ENCODE measurements at places on chromosomes 4 and X.

- DNase-seq = no peak
Observed at GRCh38 chrX:48467281-48467761, 2.7 kb downstream of the SLC38A5 start.

GRCh38 chr4:62644372-62644771 is 1444.2 kb downstream of the ADGRL3 start:
- no peak for DNase-seq

- DNase-seq = no peak
Observed at GRCh38 chrX:152177497-152178269, 39.3 kb upstream of the MAGEA10 start.

DNA sequence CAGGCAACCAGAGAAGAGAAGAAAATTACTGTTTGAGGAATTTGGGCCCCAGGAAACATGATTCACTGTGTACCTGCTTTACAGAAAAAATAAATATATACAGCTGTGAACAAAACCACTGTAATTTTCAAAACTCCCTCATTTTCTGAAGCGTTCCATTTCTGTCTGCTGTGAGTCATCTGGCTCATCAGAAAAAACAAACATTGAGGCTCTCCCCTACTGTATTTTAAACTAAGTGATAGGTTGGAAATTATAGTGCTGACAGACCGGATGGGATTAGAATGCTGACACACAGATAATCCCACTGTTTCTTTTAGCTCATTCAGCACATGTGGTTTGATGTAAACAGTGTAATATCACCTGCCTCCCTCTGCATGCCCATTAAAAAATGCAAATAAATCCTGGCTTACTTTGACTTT is 847.0 kb downstream of the TRIML1 start:
- DNase-seq = no peak

- no peak for DNase-seq
Observed at GRCh38 chr4:132865458-132865857, 283.6 kb upstream of the PCDH10 start.

DNA sequence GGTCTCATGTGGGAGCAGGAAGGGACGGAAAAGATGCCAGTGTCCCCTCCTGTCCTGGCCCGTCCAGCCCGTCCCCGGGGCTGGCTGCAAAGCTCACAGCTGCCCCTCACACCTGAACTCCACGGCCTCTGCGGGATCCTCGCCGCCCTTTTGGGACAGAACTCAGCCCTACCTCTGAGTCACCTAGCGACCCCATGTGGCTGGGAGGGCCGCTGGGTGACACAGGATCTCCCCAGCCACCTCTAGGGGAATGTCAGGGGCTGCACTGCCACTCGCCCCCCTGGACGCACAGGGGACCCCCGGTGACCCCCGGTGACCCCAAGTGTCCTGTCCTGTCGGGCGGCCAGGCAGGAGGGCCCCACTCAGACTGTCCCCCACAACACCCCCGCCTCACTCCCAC is 748 bp downstream of the FAM9B start:
- DNase-seq = no peak

DNA sequence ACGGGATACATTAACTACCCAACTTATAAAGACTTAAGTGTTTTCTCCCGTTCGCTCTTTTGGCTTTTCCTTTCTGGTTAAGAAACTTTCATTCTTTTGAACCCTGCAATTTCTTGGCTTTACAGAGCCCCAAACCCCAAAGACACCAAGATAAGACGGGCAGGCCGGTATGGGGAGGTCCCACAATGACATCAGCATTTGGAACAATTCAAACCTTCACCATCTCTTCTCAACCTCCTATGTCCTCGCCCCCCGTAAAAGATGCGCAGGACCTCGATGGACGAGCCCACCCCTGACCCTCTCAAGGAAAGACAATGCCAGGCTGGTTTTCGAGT is 999 bp downstream of the ZNF518B start:
- no peak for DNase-seq

GRCh38 chr4:57494821-57495220 is 384.6 kb upstream of the IGFBP7 start:
- DNase-seq = no peak

GRCh38 chrX:5726224-5726623 is 502.4 kb downstream of the NLGN4X start:
- no peak for DNase-seq

DNA sequence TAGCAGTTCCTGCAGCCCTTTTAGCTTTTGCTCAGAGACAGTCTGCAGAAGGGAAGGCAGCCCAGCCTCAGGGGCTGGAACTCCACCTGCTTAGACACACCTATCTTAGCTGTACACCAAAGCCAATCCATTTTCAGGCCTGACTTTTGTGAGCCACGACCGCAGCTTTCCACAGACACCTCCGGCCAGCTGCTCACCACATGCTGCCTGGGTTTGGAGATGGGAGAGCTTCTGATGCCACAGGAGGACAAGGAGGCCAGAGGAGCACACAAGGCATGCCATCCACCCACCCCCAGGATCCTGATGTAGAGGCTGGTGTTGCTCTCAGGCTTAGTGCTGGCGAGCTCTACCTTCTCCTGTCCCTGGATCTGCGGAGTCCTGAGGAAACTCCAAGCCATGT is 141.8 kb upstream of the NALF2 start:
- DNase-seq = no peak

- DNase-seq = no peak
Observed at GRCh38 chr4:2886622-2887021, 43.0 kb downstream of the ADD1 start.

DNA sequence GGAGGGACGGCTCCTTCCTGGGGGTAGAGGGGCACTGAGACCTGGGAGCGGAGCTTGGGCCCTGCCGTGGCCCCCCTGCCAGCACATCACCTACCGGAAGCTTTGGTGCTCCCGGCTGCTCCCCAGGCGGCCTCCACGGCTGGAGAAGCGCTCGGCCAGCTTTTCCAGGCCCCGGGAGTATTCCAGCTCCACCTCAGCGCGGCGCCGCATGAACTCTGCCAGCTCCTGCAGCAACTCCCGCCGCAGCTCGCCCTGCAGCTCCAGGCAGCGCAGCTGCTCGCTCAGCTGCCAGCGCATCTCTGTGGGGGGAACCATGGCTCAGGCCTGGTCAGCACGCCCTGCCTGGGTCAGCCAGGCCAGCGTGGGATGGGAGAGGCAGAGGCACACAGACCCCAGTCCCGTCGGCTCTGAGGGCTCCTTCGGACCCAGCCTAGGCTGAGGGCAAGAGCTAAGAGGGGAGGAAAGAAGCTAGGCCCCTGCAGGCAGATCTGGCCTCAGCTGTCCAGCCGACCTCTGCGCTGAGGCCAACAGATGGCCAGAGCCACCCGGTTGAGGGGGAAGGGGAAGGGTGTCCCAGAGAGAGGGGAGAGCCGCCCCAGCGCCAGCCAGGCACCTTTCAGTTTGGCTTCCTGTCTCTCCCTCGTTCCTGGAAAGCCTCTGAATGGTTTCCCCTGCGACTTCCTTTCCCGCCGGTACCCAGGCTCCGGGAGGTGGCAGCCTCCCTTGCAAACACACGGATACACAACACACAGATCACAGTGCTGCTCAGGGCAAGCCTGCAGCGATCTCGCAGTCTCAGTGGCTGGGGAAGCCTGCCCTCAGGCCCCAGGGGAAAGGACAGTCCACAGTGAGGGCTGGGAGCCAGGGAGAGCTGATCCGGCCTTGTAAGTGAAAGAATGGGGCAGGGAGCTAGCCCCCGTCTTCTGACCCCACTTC is 4.3 kb downstream of the ARHGAP4 start:
- DNase-seq = no peak

DNA sequence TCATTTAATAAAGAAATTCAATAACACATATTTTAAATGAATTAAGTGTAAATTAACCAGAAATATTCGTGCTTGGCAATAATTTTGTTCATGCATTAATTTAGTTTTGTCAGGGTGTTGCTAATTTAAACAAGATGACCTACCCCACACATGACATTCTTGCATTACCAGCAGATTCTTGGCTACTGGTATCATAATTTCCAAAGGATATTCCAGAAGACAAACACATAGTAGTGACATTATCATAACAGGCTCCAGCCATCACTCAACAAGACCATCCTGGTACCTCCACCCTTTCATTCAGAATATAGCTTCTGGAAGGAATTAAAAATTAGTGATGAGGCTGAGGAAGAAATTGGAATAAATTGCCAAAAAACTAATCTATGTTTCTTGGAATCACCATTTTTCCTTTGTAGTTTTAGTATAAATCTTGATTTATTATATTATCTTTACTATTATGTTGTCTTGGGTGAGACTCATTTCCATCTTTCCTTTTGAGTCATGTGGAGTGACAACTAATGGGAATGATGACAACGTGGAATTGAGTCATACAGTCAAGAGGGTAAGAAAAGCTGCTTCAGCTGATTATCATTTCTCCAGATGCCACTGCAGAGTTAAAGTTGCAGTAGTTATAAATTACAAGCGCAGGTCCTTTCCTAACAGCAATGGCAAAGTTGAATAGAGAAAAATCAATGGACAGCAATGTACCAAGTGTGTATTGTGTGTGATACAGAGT is 30.9 kb upstream of the HHIP start:
- DNase-seq = no peak

DNA sequence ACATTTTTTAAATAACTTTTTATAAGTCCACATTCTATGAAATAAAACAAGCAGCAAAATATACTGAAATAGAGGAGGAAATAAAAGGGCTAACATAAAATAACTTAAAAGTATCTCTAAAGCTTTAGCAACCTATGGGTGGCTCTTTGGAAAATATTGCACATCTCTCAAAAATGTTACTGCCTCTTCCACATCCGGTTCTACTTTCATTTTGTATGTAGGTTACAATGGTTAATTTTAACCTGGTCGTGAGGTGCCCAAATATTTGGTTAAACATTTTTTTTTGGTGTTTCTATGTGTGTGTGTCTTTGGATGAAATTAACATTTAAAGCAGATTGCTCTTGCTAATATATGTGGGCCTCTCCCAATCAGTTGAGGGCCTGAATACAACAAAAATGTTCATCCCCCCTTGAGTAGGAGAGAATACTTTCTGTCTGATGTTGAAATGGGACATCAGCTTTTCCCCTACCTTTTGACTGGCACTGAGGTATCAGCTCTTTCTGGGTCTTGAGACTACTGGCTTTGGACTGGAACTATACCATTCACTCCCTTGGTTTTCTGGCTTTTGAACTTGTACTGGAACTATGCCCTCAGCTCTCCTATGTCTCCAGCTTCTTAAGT is 353.0 kb downstream of the ADAM29 start:
- DNase-seq = no peak

DNA sequence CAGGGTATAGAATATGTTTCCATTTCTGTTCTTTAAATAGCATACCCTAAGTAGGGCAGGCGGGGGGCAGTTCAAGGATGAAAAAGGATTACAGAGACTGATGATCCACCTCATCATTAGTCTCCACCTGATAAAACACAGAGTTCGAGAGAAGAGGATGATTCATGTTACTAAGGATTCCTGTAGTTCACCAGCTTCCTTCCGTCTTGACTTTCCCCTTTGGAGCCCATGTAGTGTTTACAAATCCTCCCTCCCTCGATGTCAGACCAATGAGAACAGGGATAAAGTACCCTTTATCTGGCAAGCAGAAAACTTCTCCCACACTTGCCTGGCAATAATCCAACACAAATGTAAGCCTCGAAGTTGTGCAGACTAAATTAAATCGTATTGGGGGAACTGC is 526.3 kb upstream of the FAM241A start:
- DNase-seq = no peak

GRCh38 chr4:176780995-176781738 is 11.6 kb downstream of the VEGFC start:
- DNase-seq = no peak

DNA sequence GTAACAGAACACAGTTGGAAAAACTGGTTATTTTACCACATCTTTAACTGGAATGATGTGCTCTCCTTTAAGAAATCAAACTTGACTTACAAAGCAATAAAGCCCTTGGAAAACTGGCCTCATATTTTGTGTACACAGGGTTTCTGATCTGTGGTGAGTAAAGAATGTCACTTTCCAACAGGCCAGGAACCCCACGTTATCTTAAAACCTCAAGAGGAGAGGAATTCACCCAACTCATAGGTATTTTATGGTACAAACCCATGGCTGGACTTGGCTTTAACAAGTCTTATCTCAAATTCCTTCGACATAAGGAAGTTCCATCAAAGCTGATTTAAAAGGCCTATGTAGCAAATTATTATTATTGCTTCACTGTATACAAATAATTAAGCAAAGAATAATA is 1735.1 kb downstream of the PCDH7 start:
- DNase-seq = no peak

- no peak for DNase-seq
Observed at GRCh38 chrX:155673338-155673737, 60.6 kb upstream of the TMLHE start.

DNA sequence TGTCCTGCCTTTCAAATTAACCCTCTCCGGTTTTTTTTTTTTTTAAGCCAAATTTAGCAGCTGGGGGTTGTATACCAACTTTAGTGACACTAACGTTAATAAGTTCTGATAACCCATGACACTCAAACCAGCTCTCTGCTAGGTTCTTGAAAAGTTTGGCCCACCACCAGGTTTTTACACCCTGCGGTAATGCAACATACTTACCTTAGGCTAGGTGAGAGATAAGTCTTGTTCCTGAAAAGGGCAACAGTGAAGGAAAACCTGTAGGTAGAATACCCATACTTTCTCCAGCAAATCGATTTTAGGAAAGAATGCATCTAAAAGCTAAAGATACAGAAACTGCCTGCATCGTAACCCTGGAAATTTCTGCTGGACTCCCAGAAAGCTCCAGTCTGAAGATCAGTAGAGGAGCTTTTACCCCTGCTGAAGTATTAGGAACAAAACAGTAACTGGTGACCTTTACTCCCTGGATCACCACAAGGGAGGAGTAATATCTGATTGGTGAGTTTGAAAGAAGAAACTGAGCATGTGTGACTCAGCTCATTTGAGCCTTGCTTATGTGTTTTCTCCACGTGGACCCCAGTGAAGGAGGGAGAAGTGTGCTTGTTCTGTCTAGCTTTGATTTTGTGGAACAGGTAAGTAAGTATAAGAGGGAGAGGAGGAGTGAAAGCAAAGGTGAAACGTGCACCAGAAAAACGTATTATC is 34.4 kb upstream of the COX18 start:
- DNase-seq = no peak

DNA sequence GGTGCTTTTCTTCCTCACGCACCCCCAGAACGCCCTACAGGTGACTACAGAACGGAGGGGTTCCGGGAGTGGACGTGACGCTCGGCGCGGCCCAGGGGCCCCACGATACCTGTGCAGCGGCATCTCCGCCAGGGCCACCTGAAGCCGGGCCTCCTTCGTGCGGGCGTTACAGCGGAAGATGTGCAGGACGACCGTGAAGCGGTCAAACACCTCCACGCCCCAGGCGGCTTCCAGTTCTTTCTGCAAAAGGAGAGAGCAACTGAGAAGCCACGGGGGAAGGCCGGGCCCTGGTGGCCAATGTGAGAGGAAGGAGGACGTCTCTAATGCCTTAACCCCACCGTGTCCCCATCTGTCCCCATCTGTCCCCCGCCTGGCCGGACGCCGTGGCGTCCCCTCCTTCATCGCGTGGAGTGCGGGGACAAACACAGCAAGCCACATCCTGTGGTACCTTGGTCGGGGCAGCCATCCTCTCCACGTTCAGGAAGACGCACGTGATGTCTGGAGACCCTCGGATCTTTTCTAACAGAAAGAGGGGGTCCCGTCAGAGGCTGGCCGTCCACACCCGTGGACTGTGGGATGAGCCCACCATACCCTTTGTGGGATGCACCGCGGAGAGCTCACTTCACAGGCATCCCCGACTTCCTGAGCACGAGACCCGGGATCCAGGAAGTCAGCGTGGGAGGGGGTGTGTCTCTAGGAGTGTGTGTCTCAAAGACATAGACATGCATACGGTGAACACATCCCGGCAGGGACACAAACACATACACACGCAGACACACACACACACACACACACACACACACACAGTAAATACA is 3.6 kb downstream of the GTPBP6 start:
- no peak for DNase-seq

GRCh38 chr4:128163177-128164117 is 102.3 kb downstream of the LARP1B start:
- DNase-seq = no peak
